Naive thymus-derived CD4-positive, alpha-beta T cell (primary cell): ENCODE measurements at places on chromosomes 11 and 22. TPM values are rescaled to one million over a fixed set of nuclear protein-coding genes. Genes with fewer than 3 reads are reported as not detected.

The GNAZ gene
- total RNA-seq: 0.48 TPM

DNA sequence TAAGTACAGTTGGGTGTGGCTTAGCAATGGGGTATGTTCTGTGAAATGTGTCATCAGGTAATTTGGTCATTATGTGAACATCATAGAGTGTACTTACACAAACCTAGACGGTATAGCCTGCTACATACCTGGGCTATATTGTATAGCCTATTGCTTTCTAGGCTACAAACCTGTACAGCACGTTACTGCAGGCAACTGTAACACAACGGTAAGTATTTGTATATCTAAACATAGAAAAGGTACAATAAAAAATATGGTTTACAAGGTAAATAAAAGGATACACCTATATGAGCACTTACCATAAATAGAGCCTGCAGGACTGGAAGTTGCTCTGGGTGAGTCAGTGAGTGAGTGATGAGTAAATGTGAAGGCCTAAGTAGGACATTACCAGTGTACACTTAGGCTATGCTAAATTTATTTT lies 73.1 kb upstream of the GDPD4 start:
- H3K27me3 ChIP-seq: no peaks in the 10 kb centered on the region
- DNase-seq: no peak
- H3K27ac ChIP-seq: no peak overlapping the region

- H3K4me3 ChIP-seq: no peak overlapping the region
- peaks cover 23% of the 10 kb centered on the region for H3K4me1 ChIP-seq
- H3K27me3 ChIP-seq: no peaks in the 10 kb centered on the region
- H3K36me3 ChIP-seq: no peaks in the 10 kb centered on the region
- H3K27ac ChIP-seq: no peak overlapping the region
Observed at GRCh38 chr11:44978274-44978960, 27.7 kb upstream of the TP53I11 start.

DNA sequence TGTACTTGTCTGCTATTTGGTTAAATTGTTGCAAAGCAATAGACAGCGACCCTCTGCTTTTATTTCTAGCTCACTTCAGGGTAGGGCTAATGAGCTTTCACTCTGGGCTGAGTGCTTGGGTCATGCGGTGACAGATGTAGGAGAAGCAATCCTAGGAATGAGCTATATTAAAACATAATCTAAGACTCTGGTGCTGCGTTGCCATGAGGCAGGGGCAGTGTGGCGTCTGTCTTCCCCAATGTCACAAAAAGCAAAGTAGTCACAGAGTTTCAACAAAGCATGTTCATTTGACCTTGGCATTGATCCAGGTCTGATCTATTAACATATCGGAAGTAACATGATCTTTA lies 55.5 kb upstream of the GRAMD1B start:
- H3K27ac ChIP-seq: no peak overlapping the region
- H3K4me1 ChIP-seq: no peaks in the 10 kb centered on the region
- H3K4me3 ChIP-seq: no peak overlapping the region

DNA sequence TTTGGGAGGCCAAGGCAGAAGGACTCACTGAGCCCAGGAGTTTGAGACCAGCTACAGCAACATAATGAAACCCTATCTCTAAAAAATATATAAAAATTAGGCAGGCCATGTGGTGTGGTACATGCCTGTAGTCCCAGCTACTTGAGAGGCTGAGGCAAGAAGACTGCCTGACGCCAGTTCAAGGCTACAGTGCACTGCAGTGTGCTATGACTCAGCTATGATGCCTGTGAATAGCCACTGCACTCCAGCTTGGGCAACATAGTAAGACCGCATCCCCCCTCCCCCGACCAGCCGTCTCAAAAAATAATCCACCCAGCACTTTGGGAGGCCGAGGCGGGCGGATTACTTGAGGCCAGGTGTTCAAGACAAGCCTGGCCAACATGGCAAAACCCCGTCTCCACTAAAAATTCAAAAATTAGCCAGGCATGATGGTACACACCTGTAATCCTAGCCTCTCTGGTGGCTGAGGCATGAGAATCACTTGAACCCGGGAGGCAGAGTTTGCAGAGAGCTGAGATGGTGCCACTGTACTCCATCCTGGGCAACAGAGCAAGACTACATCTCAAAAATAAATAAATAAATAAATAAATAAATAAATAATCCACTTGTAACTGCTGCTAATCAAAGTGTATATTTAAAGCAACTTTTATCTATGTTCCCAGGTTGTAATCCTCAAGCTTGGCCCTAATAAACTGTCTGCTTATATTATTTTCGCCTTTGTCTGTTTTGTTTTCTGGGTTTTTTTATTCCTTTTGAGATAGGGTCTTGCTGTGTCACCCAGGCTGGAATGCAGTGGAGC lies 7.8 kb downstream of the HPS5 start:
- no peak for DNase-seq
- peaks cover 4% of the 10 kb centered on the region for H3K36me3 ChIP-seq
- no peaks in the 10 kb centered on the region for H3K27me3 ChIP-seq
- no peak overlapping the region for H3K4me3 ChIP-seq
- no peak overlapping the region for H3K27ac ChIP-seq
